NCI-H187 (cell line): ENCODE measurements at places on chromosomes 11 and 22.

GRCh38 chr11:72418834-72419560 is 15.3 kb downstream of the CLPB start:
- DNase-seq, result no peak

- no peak for DNase-seq
Measured at GRCh38 chr11:31233425-31233824, 136.1 kb downstream of the DCDC1 start.

DNA sequence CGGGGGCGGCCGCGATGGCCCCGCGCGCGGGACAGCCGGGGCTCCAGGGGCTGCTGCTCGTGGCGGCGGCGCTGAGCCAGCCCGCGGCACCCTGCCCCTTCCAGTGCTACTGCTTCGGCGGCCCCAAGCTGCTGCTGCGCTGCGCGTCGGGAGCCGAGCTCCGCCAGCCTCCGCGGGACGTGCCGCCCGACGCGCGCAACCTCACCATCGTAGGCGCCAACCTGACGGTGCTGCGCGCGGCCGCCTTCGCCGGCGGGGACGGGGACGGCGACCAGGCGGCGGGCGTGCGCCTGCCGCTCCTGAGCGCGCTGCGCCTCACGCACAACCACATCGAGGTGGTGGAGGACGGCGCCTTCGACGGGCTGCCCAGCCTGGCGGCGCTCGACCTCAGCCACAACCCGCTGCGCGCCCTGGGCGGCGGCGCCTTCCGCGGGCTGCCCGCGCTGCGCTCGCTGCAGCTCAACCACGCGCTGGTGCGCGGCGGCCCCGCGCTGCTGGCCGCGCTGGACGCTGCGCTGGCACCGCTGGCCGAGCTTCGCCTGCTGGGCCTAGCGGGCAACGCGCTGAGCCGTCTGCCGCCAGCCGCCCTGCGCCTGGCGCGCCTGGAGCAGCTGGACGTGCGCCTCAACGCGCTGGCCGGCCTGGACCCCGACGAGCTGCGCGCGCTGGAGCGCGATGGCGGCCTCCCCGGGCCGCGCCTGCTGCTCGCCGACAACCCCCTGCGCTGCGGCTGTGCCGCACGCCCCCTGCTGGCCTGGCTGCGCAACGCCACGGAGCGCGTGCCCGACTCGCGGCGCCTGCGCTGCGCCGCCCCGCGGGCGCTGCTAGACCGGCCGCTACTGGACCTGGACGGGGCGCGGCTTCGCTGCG is 697 bp downstream of the TPBGL start:
- DNase-seq, result peak; percentile 61

GRCh38 chr11:1226226-1226985 is 3.5 kb downstream of the MUC5B start:
- DNase-seq, result no peak

- DNase-seq, result no peak
Measured at GRCh38 chr11:70070706-70071105, 7.4 kb upstream of the ANO1 start.

DNA sequence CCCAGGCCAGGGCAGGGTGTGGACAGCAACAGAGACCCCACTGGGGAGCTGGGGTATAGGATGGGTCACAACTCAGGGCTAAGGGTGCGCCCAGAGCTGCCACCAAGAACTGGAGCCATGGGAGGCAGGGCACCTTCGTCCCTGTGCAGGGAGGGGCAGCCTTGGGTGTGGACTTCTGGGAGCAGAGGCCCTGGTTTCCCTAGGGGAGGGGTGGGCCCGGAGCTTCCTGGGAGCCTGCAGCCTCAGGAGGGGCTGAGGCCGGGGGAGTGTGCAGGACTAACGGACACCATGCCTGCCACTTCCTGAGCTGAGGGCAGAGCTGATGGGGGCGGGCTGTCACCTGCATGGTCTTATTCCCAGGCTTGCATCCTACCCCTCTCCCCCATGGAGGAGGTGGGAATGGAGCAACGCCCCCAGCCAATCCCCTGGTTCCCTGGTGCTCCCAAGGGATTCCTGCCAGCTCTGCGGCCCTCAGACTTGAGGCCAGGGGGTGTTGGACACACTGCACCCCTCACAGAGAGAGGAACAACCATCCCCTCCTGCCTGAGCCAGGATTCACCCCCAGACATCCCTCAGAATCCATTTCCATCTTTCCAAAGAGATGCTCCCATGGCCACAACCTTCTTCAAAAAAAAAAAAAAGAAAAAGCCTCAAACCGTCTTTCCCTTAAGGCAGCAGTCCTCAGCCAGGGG is 225.7 kb downstream of the CTTN start:
- DNase-seq, result no peak

DNA sequence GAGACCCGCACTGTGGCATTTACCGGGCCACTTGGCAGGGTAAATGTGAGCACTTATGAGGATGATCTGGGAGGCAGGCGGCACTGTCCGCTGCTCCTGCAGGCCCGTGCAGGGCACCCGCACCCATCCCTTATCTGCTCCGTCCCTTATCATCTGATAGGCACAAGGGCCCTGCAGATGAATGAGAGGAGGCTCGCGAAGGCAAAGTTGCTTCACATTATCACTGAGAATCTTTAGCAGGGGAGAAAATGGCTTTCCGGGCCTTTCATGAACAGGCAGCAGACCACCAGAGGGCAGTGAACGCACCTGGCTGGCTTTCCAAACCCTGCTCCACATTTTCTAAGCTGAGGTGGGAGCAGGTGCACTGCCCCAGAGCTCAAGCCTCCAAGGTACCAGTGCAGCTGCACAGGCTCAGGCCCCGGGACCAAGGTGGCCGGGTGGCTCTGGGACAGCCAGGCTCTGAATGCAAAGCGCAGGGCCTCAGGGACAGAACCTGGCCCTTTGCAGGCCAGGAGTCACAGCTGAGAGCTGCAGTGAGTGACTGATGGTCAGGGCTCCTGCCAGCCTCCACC is 165.6 kb downstream of the SHANK2 start:
- peak; percentile 52 for DNase-seq

DNA sequence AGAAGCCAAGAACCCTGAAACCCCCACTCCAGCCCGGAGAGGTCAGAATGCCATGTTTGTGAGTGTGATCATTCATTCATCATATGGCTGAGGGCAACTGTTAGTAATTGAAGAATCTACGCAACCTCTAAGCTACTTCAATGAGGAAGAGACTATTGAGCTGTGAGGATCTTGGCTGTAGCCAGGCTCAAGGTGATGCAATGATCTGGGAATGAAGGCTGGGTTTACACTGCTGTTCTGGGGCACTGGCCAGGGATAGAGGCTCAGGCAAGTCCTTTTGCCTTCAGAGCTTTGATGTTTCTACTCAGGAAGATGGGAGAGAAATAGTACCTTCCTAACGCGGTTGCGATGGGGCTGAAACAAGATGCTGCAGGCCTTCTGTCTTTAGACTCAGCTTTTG is 12.9 kb downstream of the CRYBB2 start:
- no peak for DNase-seq

- DNase-seq, result no peak
Measured at GRCh38 chr22:43514476-43515157, 102.8 kb downstream of the MPPED1 start.

DNA sequence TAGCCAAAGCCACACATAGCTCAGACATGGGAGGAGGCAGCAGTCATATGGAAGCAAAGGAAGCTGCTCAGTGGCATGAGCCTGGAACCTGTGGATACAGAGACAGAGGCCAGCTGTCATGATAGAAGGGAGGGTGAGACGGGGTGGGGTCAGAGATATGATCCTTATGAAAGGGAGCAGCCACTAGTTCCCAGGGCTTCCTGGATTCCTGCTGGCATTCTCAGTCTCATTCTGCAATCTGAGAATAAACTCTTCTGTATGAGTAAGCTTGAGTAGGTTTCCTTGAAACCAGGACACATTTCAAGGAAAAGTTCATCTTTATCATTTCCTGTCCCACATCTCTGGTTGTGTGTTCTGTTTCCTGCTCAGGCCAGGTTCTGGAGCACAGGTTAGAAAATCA is 220.2 kb upstream of the SNX19 start:
- no peak for DNase-seq

GRCh38 chr22:45783690-45784089 is 112.1 kb downstream of the ATXN10 start:
- DNase-seq, result no peak

- no peak for DNase-seq
Measured at GRCh38 chr11:2380807-2381350, 3.8 kb downstream of the CD81 start.

GRCh38 chr11:128720522-128720985 is 26.7 kb downstream of the FLI1 start:
- DNase-seq, result no peak

- DNase-seq, result no peak
Measured at GRCh38 chr11:117710211-117710610, 86.8 kb downstream of the DSCAML1 start.

- no peak for DNase-seq
Measured at GRCh38 chr11:11435635-11436034, 82.6 kb upstream of the CSNK2A3 start.

DNA sequence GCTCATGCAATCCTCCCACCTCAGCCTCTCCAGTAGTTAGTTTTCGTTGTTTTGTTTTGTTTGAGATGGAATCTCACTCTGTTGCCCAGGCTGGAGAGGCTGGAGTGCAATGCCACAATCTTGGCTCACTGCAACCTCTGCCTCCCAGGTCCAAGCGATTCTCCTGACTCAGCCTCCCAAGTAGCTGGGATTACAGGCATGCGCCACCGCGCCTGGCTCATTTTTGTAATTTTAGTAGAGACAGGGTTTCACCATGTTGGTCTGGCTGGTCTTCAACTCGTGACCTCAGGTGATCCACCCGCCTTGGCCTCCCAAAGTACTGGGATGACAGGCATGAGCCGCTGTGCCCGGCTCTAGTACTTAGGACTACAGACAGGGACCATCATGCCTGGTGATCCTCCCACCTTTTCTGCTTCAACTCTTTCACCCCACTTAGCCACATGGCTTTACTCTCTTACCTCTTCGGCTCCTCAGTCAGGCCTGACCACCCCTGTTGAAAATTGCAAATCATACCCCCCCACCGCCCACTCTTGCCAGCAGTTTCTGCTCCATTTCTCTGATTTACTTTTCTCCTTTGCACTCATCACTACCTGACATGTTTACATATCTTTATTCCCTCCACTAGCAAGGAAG is 157.1 kb upstream of the GRK3 start:
- no peak for DNase-seq
